H7 (cell line): ENCODE measurements at places on chromosomes 4 and X.

DNA sequence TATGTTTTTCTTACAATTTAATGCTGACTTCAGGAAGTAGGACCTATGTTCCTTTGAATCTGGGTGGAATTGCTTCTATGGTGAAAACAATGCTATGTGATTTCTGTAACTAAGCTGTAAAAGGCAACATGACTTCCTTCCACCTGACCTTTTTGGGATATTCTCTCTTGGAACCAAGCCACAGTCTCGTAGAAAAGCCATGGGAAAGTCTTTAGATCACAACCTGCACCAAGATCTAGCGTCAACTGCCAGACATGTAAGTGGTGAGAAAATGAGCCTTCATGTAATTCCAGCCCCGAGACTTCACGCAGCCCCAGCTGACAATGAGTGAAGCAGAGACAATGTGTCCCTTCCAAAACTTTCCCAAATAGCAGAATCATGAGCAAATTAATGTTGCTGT, 297.0 kb upstream of the DCAF8L1 start:
- DNase-seq, result no peak

DNA sequence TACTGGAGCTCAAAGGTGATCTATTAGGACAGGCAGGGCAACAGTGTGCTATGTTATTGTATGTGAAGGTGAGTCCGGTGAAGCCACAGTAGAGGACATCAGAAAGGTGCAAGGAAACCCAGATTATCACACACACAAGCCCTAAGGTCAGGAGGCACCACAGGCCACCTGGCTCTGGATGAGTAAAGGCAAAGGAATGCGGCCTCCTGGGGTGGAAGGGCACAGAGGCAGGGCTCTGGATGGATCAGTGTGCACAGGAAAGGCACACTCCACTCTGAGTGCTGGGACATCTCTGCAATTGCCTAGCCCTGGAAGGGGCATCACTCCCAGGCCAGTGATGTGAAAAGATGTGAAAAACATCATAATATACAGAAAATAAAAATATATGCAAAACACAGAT, 683.5 kb downstream of the TRIML1 start:
- DNase-seq, result peak; percentile 41

GRCh38 chr4:158015241-158015640, 157.6 kb downstream of the GASK1B start:
- no peak for DNase-seq

- DNase-seq, result no peak
Observed at GRCh38 chr4:174427571-174428140, 94.6 kb downstream of the HPGD start.

DNA sequence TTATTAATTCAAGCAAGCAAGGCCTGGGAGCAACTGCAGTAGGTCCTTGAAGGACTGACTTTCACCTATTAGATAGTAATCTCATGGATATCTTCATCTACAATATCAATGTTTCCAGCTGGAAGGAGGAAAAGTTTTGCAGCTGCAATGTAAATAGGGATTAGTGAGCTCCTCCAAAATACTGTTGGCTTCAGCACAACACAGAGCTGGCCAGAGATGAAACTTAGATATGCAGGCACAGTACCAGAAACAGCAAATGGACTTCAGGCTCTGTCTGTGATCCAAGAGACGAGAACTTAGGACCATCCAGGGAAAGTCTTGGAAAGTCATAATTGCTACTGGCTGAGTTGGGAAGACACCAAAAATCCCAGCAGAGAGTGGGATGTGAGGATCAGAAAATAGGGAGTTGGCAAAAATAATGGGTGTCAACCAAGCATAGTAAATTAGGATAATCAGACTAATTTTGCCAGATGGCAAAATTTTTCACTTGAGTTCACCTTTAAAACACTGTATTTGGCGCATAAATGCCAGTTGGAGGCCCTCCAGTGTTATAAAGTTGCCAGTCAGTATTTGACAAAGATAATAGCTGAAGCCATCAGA, 57.5 kb downstream of the PARM1 start:
- no peak for DNase-seq
